T-cell (primary cell): ENCODE measurements at places on chromosomes 7 and 10.

- no peak for DNase-seq
These were observed 48.2 kb upstream of the LAMB4 start for GRCh38 chr7:108178398-108178797.

DNA sequence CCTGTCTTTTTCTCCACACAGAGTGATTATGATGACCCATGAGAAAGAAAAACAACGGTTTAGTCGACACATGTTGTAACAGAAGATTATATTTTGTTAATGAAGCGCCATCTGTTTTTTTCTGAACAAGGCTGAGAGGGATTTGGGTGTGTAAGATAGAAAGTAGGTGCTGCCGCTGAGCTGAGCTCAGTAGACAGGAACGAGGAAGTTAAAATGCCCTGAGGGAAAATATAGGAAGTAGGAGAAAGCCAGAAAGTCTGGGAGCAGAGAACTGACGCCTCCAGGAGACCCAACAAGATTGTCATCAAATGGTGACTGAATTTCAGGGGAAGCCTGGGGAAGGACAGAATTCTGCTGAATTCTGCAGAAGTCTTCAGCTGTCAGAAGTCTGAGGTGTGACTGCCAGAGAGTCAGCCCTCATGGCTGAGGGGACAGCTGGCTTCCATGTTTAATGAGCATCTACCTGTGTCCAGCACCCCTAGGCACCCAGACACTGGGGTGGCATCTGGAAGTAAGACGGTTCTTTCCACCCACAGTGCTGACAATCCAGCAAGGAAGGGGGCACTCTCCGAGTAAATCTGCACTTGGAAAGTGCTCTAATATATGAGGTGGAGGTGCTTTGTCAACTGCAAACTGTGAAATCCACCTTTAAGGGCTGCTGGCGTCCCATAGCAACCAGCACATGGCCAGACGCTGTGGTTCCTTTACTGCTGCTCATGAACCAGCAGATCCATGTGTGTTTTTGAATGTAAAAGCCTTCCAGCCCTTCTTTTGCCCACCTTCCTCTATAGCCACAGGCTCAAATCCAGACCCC lies 12.5 kb upstream of the TSPAN15 start:
- DNase-seq = no peak

DNA sequence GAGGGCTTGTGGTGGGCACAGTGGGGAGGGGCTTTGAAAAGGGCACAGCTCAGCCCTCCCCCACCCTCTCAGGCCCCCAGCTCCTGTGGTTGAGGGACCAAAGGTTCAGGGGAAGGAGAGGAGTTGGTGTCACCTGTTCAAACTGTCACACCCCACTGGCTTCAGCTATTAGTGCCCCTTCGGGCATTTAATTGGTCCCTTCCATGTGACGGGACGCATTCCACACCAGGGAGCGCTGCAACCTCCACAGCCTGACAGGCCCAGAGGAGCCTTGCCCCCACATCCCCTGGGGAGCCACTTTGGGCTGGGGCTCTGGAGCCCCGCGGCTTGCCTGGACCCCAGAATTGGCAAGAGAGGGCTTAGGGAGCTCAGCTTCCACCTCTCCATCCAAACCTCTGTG lies 75.7 kb downstream of the C10orf105 start:
- no peak for DNase-seq

DNA sequence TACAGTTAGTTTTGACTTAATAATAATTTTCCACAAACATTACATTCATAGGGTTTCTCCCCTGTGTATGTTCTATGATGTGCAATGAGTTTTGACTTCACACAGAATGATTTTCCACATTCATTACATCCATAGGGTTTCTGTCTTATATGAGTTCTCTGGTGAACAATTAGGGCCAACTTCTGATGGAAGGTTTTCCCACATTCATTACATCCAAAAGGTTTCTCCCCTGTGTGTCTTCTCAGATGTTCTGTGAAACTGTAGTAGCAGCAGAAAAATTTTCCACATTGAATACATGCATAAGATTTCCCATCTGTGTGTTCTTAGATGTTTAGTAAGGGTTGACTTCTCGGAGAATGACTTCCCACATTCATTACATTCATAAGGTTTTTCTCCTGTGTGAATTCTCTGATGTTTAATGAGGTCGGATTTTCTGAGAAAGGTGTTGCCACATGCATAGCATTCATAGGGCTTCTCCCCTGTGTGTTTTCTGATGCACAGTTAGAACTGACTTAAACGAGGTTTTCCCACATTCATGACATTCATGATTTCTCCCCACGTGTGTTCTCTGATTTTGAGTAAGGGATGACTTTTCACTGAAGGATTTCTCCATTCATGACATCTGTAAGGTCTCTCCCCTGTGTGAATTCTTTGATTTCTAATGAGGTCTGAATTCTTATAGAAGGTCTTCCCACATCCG lies 118.5 kb downstream of the ZNF33B start:
- DNase-seq = no peak

DNA sequence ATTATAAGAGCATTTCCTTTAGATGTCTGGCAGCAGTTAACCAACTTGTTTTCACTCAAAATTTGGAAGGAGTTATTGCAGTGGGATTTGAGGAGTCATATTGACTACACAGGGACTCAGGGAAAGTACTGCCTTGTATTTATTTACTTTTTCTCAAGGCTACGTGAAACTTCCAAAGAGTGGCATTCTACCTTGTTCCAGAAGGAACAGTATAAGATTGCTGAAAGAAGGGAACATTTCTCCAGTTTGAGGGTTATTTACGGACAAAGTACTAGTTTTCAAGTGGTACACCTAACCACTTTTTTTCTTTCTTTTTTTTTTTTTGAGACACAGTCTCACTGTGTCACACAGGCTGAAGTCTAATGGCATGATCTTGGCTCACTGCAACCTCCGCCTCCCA lies 5.1 kb downstream of the MORN4 start:
- DNase-seq = no peak

- DNase-seq = no peak
These were observed 44.9 kb downstream of the MYPN start for GRCh38 chr10:68154211-68154497.

GRCh38 chr7:78026492-78026891 lies 227.9 kb downstream of the PHTF2 start:
- DNase-seq = no peak

DNA sequence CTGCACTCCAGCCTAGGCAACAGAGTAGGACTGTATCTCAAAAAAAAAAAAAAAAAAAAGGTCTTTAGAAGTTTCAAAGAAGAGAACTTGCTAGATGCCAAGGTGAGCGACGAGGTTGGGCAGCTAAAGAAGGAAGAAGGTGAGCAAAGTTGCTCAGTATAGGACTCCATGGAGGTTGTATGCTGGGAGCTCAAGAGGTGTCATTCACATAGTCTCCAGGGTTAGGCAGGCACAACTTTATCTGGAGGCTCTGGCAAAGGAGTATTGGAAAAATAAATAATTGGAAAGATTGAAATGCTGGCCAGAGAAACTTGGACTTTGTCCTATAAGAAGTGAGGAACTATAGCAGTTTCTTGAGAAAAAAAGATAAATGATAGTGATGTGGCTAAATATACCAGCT lies 74.5 kb downstream of the NRF1 start:
- DNase-seq = no peak

DNA sequence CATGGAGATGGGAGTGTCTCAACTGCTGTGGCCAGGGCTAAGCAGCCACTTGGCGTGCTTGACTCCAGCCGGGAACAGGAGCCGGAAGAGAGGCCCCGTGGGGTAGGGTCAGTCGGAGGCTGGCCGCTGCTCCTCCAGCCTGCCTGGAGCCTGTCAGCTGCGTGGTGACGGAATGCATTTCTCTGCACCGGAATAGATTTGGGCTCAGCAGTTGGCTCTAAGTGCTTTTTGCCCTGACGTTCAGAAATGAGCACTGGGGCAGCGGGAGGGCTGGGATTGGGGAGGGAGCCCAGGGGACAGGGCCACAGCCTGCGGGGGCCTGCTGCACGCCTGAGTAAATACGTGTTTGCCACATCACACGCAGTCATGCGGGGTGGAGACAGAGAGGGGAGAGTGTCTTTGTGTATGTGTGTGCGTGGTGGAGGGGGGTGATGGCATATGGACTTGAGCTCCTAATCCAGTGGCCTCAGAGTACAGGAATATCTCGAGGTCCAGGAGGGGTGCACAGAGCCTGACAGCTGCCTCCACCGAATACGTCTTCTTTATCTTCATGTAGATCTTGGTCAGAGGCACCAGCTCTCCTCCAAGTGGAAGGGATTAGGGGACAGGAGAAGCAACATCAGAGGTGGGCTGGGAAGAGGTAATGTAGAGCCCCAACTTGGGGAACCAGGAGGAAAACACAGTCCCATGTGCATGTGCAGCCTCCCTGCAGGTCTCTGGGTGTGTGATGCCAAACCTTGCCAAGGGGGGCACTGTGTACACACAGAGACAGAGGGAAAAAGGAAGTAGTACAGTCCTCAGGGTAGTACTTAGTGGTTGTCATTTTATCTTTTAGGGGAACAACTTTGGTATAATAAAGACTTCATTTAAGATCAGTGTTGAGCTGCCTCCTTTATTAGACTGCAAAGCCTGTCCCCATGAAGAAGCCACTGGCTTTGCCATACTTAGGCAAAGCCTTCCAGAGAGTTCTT lies 151.4 kb downstream of the CDH23 start:
- no peak for DNase-seq

DNA sequence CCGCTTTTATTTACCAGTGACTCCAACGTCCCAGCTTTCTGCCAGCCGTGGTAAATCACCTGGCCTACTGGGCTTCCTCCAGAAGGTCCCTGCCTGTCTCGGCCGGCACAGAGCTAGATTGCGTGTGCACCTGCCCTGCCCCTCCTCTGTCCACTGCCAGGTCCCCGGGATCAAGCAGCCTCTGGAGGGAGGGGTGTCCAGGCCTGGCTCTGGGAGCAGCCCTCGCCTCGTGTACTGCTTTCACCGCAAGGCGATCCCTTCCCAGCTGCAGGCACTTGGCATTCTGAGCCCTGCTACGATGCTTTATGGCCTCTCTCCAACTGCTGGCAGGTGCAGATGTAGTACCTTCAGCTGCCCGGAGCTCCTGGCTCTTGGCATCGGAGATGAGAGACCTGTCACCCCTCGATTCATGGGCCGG lies 7.4 kb downstream of the SLC29A3 start:
- DNase-seq = no peak

- DNase-seq = no peak
These were observed 356.9 kb downstream of the DNAJB6 start for GRCh38 chr7:157693521-157694375.
